Activated T-helper 1 cell treated with anti-CD3 and anti-CD28 coated beads, Interleukin-12 subunit alpha, Interleukin-12 subunit beta, Interleukin-2, Interleukin-4 antibody, amounts not matched to agents 30 ng/mL and 10 ng/mL and 1 ng/mL, durations not matched to agents 14 hours and 24 hours and 36 hours (primary cell): ENCODE measurements at places on chromosomes 11 and 22.

DNA sequence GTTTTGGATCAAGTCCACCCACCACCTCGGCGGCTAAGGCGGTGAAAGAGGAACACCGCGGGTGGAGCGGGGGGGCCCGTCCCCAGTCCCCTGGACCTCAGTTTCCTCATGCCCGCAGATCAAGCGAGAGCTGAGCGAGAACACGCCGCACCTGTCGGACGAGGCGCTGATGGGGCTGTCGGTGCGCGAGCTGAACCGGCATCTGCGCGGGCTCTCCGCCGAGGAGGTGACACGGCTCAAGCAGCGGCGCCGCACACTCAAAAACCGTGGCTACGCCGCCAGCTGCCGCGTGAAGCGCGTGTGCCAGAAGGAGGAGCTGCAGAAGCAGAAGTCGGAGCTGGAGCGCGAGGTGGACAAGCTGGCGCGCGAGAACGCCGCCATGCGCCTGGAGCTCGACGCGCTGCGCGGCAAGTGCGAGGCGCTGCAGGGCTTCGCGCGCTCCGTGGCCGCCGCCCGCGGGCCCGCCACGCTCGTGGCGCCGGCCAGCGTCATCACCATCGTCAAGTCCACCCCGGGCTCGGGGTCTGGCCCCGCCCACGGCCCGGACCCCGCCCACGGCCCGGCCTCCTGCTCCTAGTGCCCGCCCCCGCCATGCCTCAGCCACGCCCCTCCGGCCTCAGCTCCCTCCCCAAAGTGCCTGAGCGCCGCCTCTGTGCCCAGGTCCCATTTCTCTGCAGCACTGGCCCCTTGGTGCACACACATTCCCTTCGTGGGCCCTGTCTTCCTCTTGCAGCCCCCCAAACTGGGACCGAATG, 12.7 kb downstream of the MAFF start:
- DNase-seq: peak; percentile 51
- H3K27me3 ChIP-seq: no peaks in the 10 kb centered on the region
- no peak overlapping the region for H3K27ac ChIP-seq
- H3K4me1 ChIP-seq: peaks cover 31% of the 10 kb centered on the region
- H3K4me3 ChIP-seq: no peak overlapping the region

GRCh38 chr22:48605856-48606481, 1221.7 kb downstream of the BRD1 start:
- H3K4me1 ChIP-seq: no peaks in the 10 kb centered on the region
- no peaks in the 10 kb centered on the region for H3K27me3 ChIP-seq
- no peak for DNase-seq
- no peak overlapping the region for H3K4me3 ChIP-seq
- H3K27ac ChIP-seq: no peak overlapping the region

- DNase-seq: peak; percentile 44
- H3K27me3 ChIP-seq: peaks cover 11% of the 10 kb centered on the region
- peak overlapping the region; percentile 88 for H3K4me3 ChIP-seq
- H3K27ac ChIP-seq: no peak overlapping the region
- H3K36me3 ChIP-seq: no peaks in the 10 kb centered on the region
These were observed 469 bp upstream of the OSBP2 start for GRCh38 chr22:30694171-30694639.

DNA sequence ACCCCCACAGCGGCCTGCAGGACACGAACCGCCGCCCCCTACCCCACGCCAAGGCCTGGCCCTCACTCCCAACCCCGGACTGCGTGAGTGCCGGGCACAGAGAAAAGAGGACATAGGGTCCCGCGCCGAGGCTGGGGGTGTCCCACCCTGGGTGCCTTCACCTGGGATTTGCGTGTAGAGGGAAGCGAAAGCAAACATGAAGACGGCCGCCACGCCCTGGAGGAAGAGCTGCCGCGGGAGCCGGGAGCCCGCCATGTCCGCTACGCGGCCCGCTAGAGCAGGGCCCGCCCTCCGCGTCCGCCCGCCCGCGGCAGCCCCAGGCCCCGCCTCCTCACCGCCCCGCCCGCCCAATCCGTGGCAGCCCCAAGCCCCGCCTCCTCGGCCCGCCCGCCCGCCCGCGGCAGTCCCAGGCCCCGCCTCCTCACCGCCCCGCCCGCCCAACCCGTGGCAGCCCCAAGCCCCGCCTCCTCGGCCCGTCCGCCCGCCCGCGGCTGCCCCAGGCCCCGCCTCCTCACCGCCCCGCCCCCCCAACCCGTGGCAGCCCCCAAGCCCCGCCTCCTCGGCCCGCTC, at the start of gene LMF2:
TSS of gene LMF2 (minus strand) at position 282 of the 570 bp plus-strand sequence. CDS start at position 255, 27 bp downstream.
- H3K27ac ChIP-seq: peak within 1 kb of the TSS; percentile 95
- peaks cover 18% of the 10 kb centered on the region for H3K4me1 ChIP-seq
- peak within 1 kb of the TSS; percentile 96 for H3K4me3 ChIP-seq
- H3K36me3 ChIP-seq: peaks cover 13% of the 10 kb centered on the region
- DNase-seq: peak; percentile 88
- H3K27me3 ChIP-seq: no peaks in the 10 kb centered on the region

GRCh38 chr11:72939031-72939430, 124.8 kb downstream of the ATG16L2 start:
- no peaks in the 10 kb centered on the region for H3K27me3 ChIP-seq
- no peaks in the 10 kb centered on the region for H3K4me1 ChIP-seq
- DNase-seq: no peak
- H3K4me3 ChIP-seq: no peak overlapping the region
- H3K27ac ChIP-seq: no peak overlapping the region

DNA sequence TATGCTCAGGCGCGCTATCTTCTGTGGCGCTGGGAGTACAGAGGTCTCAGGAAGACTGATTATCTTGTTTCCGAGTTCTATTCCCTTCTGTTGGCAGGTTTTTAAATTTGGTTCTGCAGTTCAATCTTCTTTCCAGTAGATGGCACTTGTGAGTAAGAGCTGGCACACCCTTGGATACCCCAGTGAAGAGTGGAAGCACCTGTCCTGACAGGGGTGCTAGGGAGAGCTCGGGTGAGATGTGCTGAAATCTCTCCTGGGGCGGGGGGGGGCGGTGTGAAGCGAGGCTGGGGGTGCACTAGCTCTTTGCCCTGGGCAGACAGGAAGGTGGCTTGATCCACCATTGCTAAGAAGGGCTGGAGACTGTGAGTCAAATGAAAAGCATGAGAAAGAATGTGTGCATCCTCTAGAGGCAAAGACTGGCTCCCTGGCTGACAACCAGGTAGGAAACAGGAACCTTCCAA, 679.9 kb upstream of the CCDC179 start:
- no peak overlapping the region for H3K4me3 ChIP-seq
- H3K36me3 ChIP-seq: no peaks in the 10 kb centered on the region
- no peak for DNase-seq
- H3K27me3 ChIP-seq: no peaks in the 10 kb centered on the region
- no peak overlapping the region for H3K27ac ChIP-seq

- H3K36me3 ChIP-seq: no peaks in the 10 kb centered on the region
- no peak overlapping the region for H3K4me3 ChIP-seq
- H3K27me3 ChIP-seq: no peaks in the 10 kb centered on the region
- H3K4me1 ChIP-seq: no peaks in the 10 kb centered on the region
These were observed 660.9 kb downstream of the BRD1 start for GRCh38 chr22:49166746-49167145.

GRCh38 chr11:71446942-71447688, 1.1 kb downstream of the DHCR7 start:
- peak overlapping the region; percentile 90 for H3K27ac ChIP-seq
- no peaks in the 10 kb centered on the region for H3K27me3 ChIP-seq
- peak overlapping the region; percentile 92 for H3K4me3 ChIP-seq
- H3K36me3 ChIP-seq: peaks cover 50% of the 10 kb centered on the region

GRCh38 chr11:78061921-78062311, 1.7 kb upstream of the THRSP start:
- no peak overlapping the region for H3K4me3 ChIP-seq
- peaks cover 3% of the 10 kb centered on the region for H3K36me3 ChIP-seq
- no peaks in the 10 kb centered on the region for H3K27me3 ChIP-seq
- H3K27ac ChIP-seq: no peak overlapping the region
- no peak for DNase-seq

GRCh38 chr11:14669958-14670357, 26.4 kb downstream of the PDE3B start:
- H3K4me3 ChIP-seq: no peak overlapping the region
- DNase-seq: no peak
- H3K4me1 ChIP-seq: peaks cover 54% of the 10 kb centered on the region
- no peaks in the 10 kb centered on the region for H3K27me3 ChIP-seq

DNA sequence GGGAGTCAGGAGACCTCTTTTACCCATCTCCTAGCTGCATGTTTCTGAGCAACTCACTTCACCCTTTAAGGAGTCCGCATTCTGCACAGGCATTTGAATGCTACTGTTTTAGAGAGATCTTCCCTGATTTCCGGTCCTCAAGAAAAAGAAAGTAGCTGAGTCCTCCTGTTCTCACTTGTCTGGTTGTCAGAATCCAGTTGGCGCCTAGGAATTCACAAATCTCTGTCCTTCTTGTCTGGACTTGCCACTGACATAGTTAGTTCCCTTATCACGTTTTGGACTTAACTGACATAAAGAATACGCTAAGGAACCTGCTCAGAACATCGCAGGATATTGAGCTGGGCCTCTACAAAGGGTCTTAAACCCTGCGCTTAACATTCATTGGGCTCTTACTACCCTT, 61.3 kb upstream of the OR5P2 start:
- H3K4me1 ChIP-seq: no peaks in the 10 kb centered on the region
- H3K27ac ChIP-seq: no peak overlapping the region
- no peaks in the 10 kb centered on the region for H3K27me3 ChIP-seq
- no peak overlapping the region for H3K4me3 ChIP-seq
- no peaks in the 10 kb centered on the region for H3K36me3 ChIP-seq

- no peak for DNase-seq
- no peak overlapping the region for H3K27ac ChIP-seq
- peaks cover 2% of the 10 kb centered on the region for H3K27me3 ChIP-seq
These were observed 308.0 kb downstream of the NXPE2 start for GRCh38 chr11:114986365-114986764.

DNA sequence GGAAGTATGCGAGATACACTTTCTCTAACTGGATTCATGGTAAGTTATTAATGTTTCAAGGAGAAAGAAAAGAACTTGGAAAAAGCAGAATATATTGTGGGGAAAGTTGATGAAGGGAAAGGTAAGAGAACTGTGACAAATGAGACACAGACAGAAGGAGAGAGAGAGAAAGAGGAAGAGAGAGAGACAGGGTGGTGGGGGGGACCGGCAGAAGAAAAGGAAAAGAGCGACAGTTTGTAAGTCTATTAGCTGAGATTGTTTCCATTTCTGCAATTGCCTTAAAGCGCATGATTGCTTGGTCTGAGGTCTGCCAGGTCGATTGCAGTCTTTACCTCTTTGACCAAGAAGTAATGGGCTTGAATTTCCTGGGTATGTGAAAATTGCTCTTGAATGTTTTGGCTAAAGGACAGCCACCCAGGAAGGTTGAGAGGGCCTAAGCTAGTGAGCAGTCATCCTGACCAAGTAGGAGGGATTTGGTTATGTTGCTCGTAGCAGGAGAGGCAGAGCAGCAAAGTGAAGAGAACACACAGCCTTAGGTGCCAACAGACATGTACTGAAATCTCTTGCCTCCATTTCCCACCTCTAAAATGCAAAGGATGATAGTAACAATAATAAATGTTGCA, 23.6 kb upstream of the TMA7B start:
- H3K4me1 ChIP-seq: peaks cover 84% of the 10 kb centered on the region
- DNase-seq: no peak
- peaks cover 25% of the 10 kb centered on the region for H3K36me3 ChIP-seq
- H3K27me3 ChIP-seq: no peaks in the 10 kb centered on the region
- H3K27ac ChIP-seq: peak overlapping the region; percentile 75

GRCh38 chr11:75966537-75967287, 151.7 kb downstream of the UVRAG start:
- no peaks in the 10 kb centered on the region for H3K27me3 ChIP-seq
- no peak for DNase-seq
- no peak overlapping the region for H3K4me3 ChIP-seq
- peaks cover 1% of the 10 kb centered on the region for H3K36me3 ChIP-seq
- H3K27ac ChIP-seq: no peak overlapping the region

- no peaks in the 10 kb centered on the region for H3K27me3 ChIP-seq
- H3K36me3 ChIP-seq: peaks cover 16% of the 10 kb centered on the region
These were observed 9.0 kb downstream of the CLPB start for GRCh38 chr11:72425053-72425980.

- peaks cover 5% of the 10 kb centered on the region for H3K27me3 ChIP-seq
- H3K4me3 ChIP-seq: no peak overlapping the region
- H3K4me1 ChIP-seq: no peaks in the 10 kb centered on the region
- no peaks in the 10 kb centered on the region for H3K36me3 ChIP-seq
These were observed 339.2 kb downstream of the TENM4 start for GRCh38 chr11:79101656-79102055.

- H3K4me1 ChIP-seq: no peaks in the 10 kb centered on the region
- no peaks in the 10 kb centered on the region for H3K36me3 ChIP-seq
- no peak overlapping the region for H3K4me3 ChIP-seq
- no peak overlapping the region for H3K27ac ChIP-seq
These were observed 6.1 kb downstream of the MRGPRE start for GRCh38 chr11:3225826-3226750.

- peak overlapping the region; percentile 74 for H3K27ac ChIP-seq
- peak overlapping the region; percentile 47 for H3K4me3 ChIP-seq
- DNase-seq: no peak
- H3K36me3 ChIP-seq: peaks cover 21% of the 10 kb centered on the region
These were observed 36.9 kb downstream of the PACS1 start for GRCh38 chr11:66106786-66107599.

GRCh38 chr11:41522899-41523672, 63.6 kb upstream of the LRRC4C start:
- H3K4me3 ChIP-seq: no peak overlapping the region
- no peaks in the 10 kb centered on the region for H3K4me1 ChIP-seq
- H3K36me3 ChIP-seq: no peaks in the 10 kb centered on the region
- no peak overlapping the region for H3K27ac ChIP-seq
- no peaks in the 10 kb centered on the region for H3K27me3 ChIP-seq

- no peaks in the 10 kb centered on the region for H3K27me3 ChIP-seq
- no peak for DNase-seq
- no peak overlapping the region for H3K4me3 ChIP-seq
- peaks cover 21% of the 10 kb centered on the region for H3K4me1 ChIP-seq
- H3K27ac ChIP-seq: no peak overlapping the region
- H3K36me3 ChIP-seq: no peaks in the 10 kb centered on the region
These were observed 113.8 kb downstream of the ST3GAL4 start for GRCh38 chr11:126469311-126469710.

DNA sequence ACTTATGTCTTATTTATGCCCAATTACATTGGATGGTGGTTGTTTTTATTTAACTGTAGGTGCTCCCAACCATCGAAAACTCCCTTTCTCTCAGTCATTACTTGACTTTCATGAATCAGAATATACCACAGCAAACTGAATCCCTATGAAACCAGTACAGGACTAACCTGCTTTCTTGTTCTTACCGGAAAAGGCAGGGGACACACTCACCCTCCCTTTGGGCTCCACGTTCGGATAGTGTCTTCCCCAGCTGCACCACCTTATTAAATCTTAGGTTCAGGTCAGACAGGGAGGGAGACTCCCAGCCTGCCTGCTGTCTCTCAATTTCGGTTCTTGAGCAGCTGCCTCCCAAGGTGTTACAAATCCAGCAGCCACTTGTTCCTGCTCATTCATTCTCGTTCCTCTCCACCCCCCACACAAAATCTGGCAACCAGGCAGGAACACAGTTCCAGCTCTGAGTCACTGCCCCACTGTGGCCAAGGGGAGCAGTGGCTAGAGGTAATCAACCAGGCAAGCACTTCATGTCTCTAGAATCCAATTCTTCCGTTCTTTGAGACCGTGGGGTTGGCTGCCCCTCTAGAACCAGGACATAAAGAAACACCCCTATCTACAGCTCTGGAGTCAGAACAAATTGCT, 133.0 kb downstream of the PLEKHA7 start:
- peaks cover 3% of the 10 kb centered on the region for H3K27me3 ChIP-seq
- H3K4me3 ChIP-seq: no peak overlapping the region
- no peak for DNase-seq
- H3K27ac ChIP-seq: no peak overlapping the region
- H3K36me3 ChIP-seq: no peaks in the 10 kb centered on the region
